Motor neuron (in vitro differentiated cells): ENCODE measurements at places on chromosomes 5 and 9. TPM values are rescaled to one million over a fixed set of nuclear protein-coding genes. Genes with fewer than 3 reads are reported as not detected.

Gene PURA
- total RNA-seq, result 16.2 and 22.8 TPM in 2 replicates

Gene STC2
- total RNA-seq, result 2.2 and 2.3 TPM in 2 replicates

Gene RABEPK
- total RNA-seq, result 20.2 and 21.4 TPM in 2 replicates

Gene MTAP
- total RNA-seq, result 12.5 and 14.0 TPM in 2 replicates

Gene MED27
- 22.6 and 26.4 TPM in 2 replicates for total RNA-seq

- ATAC-seq, result no peak
Observed at GRCh38 chr9:96719521-96719920, 58.4 kb downstream of the ZNF510 start.

GRCh38 chr5:147348451-147348850, 113.6 kb downstream of the STK32A start:
- no peak for ATAC-seq

- ATAC-seq, result peak; percentile 44
Observed at GRCh38 chr5:115842089-115842935, 577 bp downstream of the AP3S1 start.

DNA sequence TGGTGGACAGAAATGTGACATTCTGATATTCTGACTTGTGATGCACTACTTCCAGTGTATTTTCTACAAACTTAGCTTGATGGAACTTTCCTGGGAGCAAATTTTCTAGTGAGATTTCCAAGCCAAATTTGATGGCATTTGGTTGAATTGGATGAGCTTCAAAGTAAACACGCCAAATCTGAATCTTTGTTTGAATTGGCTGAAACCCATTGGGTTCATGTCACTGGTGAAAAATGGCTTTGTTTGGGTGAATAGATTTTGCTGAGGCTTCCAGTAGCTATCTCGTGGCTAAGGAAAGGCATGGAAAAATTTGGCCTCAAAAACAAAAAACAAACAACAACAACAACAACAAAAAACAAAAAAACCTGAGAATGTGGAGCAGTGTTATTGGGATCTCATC, 271.1 kb upstream of the RPS23 start:
- no peak for ATAC-seq

DNA sequence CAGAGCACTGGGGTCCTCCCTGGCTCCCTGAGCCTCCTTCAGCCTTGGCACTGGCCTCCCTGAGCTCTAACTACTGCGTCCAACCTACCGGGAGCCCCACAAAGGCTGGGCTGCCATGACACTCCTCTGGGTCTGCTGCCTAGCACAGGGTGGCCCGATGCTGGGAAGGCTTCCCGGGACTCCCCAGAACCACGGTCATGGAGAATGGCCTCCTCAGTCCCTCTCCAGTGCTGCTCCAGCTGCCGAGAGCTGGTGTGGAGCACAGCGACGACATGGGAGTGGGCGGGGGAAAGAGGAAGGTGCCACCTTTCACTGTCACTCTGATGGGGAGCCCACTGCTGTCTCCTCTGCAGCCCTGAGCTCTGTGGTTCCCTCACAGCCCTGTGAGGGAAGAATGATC, 61.5 kb upstream of the RNF130 start:
- ATAC-seq, result no peak

GRCh38 chr9:99561509-99561917, 260.2 kb upstream of the NR4A3 start:
- no peak for ATAC-seq

DNA sequence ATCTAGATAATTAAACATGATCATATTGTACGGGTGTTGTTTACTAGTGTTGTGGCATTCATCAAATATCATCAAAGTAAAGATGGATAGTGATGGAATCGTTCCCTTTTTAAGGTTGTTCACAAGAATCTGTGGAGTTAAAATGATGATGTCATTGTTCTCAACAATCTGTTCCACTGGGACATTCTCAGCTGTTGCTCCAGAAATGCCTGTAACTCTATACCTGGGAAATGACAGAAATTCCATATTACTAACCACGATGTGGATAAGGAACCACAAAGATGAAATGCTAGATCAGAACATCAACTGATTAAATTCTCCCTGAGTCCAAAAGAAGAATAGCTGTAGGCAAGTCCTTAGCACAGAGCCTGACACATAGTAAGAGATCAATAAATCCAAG, 38.0 kb downstream of the RIGI start:
- ATAC-seq, result no peak

- ATAC-seq, result peak; percentile 64
Observed at GRCh38 chr9:92988215-92988768, 41.0 kb downstream of the FGD3 start.
